ENCODE measurements at places on chromosomes 11 and 22.

- DNase-seq: no peak
Measured at GRCh38 chr11:10798330-10798928, 10.3 kb downstream of the EIF4G2 start.

DNA sequence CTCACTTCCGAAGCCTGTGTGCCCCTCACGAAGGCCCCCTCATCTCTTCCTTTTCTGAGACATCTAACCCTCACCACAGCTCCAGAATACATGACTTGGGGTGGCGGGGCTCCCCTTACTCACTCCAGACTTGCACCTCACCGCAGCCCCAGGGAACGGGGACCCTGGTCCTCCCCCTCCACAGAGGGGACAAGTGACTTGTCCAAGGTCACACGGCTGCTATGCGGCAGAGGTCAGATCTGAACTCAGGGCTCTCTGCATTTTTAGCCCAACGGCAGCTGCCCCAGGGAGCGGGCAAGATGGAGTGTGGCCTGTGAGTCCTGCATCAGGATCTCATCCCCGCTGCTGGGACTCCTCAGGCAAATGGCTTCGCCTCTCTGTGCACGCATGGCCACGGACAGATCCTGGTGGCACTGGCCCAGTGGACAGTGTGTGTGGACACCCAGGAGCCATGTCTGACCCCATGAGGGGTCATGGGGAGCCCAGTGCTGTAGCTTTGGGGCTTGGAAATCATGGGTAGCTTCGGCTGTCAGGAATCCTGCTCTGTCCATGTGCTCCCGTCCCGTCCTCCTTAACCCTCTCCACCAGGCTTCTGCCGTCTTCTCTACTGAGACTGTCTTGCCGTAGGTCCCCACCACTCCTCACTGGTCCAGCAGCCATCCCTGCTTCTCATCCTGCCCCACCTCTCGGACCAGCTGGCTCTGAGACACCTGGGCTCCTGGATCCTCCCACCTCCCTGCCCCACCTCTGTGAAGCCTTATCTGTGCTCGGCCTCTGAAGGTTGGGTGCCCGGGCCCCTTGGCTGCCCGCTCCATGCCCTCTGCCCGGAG lies 48.0 kb upstream of the CARS1 start:
- no peak for DNase-seq

- no peak for DNase-seq
Measured at GRCh38 chr11:79108851-79109250, 332.0 kb downstream of the TENM4 start.

GRCh38 chr11:82676483-82677094 lies 57.1 kb downstream of the FAM181B start:
- no peak for DNase-seq

DNA sequence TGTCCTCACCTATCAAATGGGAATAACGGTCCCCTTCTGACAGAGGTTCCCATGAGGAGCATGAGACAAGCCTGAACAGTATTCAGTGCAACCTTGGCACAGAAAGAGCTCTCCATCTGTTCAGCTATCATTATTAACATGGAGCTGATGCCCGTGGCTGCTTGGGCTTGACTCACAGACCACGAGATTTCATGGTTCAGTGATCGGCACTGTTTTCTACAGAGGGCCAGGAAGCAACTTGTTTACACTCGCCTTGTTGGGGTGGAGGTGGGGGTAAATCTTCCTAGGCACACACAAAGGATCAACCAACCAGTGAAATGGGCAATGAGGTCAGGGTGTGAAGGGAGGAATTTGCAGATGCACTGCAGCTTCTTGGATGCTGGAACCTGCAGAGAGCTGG lies 88.2 kb downstream of the CWC15 start:
- peak; percentile 8 for DNase-seq

DNA sequence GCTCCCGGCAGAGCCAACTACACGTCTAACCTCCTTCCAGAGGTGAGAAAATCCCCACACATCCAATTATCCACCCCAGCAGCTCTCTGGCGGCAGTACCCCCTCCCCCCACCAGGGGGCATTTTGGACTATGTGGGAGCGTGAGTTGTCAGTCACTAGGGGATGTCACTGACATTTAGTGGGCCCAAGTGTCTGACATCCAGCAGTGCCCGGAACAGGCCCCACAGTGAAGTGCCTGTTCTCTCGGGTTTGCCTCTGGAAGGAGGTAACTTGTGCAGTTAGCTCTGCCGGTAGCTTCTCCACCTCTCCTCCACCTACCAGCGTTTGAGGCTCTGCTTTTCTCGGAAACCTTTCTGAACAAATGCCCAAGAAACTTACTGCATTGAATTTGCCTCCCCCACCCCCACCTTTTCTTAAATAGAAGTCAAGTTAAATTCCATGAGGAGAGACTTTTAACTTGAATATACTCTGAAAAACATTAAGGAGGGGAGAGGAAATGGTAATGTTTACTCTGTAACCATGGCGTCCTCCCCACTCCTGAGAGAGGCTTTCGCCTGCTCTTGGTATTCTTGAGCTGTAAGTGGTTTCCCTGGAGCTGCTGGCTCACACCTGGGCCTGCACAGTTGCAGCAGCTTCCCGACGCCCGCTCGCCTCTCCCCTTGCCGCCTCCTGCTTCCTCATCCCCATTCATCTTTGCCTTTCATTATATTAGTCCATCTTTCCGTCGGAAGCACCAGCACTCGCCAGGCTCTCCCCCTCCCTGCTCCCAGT lies 112.8 kb downstream of the WNT7B start:
- DNase-seq: peak; percentile 86

- no peak for DNase-seq
Measured at GRCh38 chr11:110599207-110599606, 113.0 kb downstream of the ARHGAP20 start.

DNA sequence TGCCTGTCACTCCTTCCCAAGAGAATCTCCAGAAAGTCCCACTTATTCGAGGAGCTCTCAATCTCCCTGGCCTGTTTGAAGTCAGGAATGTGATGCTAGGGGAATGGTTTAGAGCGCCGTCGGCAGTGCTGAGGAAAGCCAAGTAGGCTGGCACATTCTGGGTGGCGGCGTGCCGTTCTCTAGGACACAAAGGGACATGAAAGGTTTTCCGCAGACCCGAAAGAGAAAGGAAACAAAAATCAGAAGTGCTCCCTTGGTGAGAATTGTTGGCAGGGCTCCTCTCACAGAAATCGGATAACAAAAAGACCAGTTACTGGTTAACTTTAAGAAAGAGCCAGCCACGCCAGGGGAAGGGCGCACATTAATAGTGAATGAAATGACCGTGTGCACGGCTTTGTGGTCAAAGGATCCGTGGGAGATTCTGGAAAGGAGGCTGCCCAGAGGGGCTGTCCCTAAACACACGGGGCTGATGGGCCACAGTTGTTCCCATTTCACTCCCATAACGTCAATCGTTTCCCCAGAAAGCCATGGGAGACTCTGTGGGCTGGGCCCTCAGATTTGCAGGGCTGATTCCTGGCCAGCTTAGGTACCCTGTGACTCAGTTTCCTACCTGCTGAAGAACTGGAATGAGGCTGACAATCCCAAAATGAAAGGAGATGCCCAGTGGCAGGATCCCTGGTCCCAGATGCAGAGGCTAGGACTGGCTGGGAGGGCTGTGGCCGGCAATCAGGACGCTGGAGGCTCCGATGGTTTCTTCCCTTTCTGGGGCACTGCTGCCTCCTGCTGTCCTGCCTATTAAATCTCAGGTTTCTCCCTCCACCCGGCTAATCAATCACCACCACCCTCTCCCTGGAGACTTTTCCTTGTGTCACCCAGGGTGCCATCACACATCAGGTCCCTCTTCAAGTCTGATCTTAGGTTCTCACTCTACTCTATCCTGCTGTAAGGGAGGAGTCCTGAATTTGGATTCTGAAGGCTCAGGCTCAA lies 82.3 kb downstream of the RCN1 start:
- DNase-seq: peak; percentile 45

- DNase-seq: no peak
Measured at GRCh38 chr22:50086526-50086925, 1.3 kb upstream of the MLC1 start.

GRCh38 chr11:94934846-94935245 lies 38.5 kb downstream of the CWC15 start:
- DNase-seq: no peak

DNA sequence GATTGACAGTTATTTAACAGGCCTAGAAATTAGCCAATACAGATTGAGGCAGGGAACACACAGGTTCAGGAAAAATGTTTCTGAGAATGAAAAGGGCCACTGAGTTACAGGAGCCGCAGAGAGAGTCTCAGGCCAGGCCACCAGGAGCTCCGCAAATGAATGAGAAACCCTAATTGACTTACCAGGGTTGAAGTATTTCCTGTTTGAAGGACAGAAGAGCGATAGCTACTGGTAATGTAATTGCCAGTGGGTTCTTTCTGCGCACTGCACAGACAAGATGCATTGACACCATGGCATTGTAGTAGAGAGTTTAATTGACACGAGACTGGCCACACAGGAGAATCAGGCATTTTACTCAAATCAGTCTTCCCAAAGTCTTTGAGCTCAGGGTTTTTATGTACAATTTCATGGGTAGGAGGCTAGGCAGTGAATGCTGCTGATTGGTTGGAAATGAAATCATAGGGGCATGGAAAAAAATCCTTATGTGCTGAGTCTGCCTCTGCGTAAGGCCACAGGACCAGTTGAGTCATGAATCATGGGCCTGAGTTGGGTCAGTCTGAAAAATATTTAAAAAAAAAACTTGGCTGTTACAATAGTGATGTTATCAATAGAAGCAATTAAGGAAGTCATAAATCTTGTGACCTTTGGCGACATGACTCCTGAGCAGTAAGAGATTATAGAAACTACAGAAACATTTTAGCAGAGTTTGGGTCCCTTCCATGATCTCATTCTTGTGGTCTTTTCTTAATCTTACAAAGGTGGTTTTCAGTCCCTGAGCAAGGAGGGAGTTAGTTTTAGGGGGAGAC lies 203.8 kb downstream of the CASP12 start:
- DNase-seq: peak; percentile 67

DNA sequence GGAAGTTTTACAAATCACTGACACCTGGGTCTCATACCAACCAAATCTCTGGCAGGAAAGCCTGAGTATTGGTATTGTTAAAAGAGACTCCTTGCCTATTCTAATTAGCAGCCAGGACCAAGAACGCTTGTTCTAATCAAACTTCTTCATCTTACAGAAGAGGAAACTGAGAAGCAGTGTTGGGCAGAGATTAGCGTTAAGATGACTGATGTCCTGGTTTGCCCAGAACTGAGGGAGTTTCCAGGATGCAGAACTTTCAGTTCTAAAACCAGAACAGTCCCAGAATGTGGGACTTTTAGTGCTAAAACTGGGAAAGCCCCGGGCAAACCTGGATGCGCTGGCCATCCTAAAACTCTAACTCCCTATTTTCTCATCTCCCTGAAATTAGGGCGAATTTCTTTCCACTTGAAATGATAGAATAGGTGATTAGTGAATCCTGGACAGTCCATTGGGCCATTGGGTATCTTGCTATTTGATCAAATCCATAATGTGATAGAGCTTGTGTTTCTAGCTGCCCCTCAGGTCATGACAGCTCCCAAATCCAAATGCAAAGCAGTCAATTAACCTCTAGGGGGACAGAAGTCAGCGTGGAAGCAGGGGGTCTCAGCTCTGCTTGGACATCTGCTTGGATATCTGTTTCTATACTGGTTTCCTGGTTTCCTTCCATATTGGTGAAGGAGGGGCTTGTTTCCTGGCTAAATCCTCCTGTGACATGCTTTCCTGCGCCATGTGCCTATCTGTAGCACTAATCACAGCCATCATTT lies 16.0 kb upstream of the TMPRSS13 start:
- peak; percentile 90 for DNase-seq

DNA sequence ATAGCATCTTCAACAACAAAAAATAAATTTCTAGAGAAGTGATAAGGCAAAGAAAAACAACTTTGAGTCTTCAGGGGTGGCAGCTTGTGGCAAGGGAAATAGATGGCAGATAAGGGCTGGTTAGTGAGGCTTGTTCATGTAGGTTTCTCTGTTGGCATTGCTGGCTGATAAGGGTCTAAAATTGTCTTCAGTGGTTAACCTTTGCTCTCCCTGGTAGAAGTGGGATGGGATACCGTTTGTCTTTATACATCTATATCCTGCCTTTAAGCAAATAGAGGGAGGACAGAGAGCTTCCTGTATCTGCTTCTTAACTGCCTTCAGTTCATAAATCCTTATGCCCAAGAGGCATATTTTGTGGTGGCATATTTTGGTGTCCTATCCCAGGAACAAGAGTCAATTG lies 57.1 kb downstream of the TRAF6 start:
- peak; percentile 44 for DNase-seq

- DNase-seq: no peak
Measured at GRCh38 chr11:23398052-23398451, 537.8 kb upstream of the CCDC179 start.

DNA sequence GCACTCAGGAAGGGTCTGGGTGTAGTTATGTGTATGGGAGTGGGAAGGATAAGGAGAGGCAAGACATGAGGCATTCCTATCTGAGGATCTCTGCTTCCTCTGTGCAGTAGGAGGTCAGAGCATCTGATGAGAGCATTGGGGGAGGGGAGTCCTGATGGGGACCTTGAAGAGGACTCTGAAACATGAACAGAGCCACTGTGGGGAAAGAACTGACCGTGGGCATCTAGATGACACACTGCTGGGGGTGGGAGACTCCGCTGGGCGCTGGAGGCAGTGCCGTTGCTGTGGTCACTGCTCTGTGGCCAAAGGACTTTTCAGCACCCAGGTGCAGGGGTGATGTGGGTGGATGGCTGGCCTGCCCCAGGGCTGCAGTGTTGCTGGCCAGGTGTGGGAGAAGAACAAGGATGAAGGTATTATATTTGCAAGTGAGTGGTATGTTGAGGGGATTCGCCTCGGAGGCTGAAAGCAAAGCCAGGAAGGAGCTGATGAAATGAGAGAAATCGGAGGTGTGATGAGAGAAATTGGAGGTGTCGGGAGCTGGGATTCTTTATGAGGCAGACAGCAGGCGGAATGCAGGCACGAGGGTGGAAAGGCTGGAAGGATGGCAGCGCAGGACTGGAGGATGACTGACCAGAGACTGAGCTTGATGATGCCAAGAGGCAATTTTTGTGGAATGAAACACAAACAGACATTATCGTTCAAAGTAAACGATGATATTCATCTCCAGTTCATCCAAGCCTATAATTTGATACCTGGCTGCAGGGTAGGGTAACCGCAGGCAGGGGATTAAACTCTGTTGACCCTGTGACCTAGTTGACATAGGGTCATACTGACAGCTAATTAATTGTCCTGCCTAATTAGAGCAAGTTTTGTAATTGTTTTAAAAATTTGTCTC lies 19.4 kb upstream of the TMPRSS4 start:
- no peak for DNase-seq

DNA sequence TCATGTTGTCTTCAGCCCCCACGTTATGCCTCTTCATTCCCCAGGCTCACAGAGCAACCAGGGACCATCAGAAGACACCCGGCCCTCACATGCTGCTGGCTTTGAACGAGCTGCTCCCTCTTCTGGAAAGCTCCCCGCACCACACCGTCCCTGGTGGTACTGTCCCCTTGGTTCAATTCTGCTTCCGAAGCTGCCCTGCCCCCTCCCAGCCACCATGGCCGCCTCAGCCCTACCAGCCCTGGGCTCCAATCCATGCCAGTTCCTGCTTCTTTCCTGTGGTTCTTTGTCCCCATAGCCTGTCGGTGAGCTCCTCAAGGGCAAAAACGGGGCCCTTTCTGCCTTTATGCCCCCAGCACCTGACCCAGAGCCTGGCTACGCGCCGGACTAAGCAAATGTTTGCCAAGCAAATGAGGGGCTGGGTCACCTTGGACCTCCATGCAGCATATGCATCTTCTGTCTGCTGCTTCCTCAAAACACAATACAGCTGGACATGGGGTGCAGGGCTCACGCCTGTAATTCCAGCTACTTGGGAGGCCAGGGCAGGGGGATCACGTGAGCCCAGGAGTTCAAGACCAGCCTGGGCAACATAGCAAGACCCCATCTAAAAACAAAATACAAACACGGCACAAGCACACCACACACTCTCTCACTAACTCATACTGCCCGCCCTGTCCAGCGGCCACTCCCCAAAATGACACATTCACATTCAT lies 21.3 kb downstream of the TNKS1BP1 start:
- no peak for DNase-seq

- peak; percentile 17 for DNase-seq
Measured at GRCh38 chr11:32259641-32260081, 168.8 kb downstream of the RCN1 start.
